A549 treated with ZK216348 at 1 μM for 4 hours (cell line): ENCODE measurements at places on chromosomes 16 and 17. TPM values are rescaled to one million over a fixed set of nuclear protein-coding genes. Genes with fewer than 3 reads are reported as not detected.

TBC1D3E gene
- not detected in 5 replicates for total RNA-seq

SLC13A5 gene
- 0.11 to 0.40 TPM (median 0.20 TPM) in 4 of 5 replicates, not detected in the other for total RNA-seq

ALOX12 gene
- not detected in 5 replicates for total RNA-seq

TBC1D26 gene
- not detected in 5 replicates for total RNA-seq

RRAD gene
- 12.7 to 26.2 TPM (median 19.9 TPM) in 5 replicates for total RNA-seq

TMEM132E gene
- total RNA-seq, result not detected in 5 replicates

FBF1 gene
- total RNA-seq, result 3.1 to 12.6 TPM (median 8.6 TPM) in 5 replicates

PSMD7 gene
- 127 to 164 TPM (median 139 TPM) in 5 replicates for total RNA-seq

PMFBP1 gene
- total RNA-seq, result 0.07 to 0.28 TPM (median 0.25 TPM) in 3 of 5 replicates, not detected in the others

MYCBPAP gene
- 0.08 to 1.1 TPM (median 0.53 TPM) in 5 replicates for total RNA-seq

CTRB1 gene
- total RNA-seq, result not detected in 5 replicates

TMEM238L gene
- total RNA-seq, result not detected in 5 replicates

SLC5A11 gene
- 0.42 to 0.73 TPM (median 0.60 TPM) in 5 replicates for total RNA-seq

ZP2 gene
- total RNA-seq, result not detected in 5 replicates

ABCC11 gene
- 0.12 to 0.22 TPM (median 0.17 TPM) in 4 of 5 replicates, not detected in the other for total RNA-seq

PLCD3 gene
- 111 to 204 TPM (median 188 TPM) in 5 replicates for total RNA-seq
